Cardiac muscle cell (in vitro differentiated cells and primary cell): ENCODE measurements at places on chromosomes 16 and 17.

GRCh38 chr16:66296591-66296990 is 69.9 kb upstream of the CDH5 start:
- DNase-seq: no peak

DNA sequence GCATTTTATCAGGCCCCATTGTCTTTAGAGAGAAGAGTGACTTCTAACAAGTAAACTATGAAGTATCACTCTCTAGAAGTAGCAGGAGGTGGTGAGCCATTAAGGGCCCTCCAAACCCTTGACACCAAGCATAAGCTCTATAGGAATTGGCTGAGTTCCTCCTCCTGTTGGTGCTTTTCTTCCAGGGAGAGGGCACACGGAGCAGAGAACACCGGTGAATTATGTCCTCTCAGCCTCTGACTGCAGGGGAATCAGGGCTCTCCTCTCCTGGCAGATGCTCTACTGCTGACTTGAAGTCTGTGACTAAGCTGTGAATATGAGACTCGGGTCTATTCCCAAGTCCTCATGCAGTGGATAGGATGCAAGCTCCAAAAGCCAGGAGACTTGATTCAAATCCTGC is 32.3 kb downstream of the CHD9 start:
- no peak for DNase-seq

DNA sequence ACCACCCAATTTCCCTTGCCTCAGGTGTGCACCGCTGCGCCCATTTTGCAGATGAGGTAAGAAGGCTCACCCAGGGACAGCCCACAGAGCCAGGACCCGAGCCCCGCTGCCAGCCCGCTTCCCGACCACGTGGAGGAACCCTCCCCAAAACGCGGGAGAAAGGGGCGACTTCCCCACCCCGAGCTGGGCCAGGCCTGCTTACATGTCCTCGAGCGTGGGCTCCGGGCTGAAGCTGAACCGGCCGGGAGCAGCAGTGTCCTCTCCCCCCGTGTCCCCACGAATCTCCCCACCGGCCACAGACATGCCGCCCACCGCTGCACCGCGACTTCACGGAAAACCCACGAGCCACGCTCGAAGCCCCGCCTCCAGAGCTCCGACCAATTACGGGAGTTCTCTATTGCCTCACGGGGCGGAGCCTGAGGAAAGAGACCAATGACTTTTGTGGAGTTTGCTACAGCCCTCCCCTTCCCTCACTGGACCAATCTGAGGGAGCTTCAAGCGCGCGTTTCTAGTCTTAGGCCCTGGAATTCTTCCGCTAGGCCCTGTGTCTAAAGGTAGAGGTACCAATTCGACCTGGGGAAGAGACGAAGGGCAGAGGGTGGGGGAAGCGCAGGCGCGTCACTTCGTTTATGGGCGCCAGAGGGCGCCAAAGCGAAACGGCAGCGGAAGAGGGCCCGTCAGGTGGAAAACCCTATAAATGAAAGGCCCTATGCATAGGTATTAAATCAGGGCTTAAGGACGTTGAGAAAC is at the start of gene DCTPP1:
Gene DCTPP1, minus strand, starts transcription at position 353 of the 750 bp plus-strand sequence. Its CDS starts 50 bp downstream, at position 303.
- DNase-seq: peak; percentile 99

- no peak for DNase-seq
Measured at GRCh38 chr17:54950116-54950515, 18.3 kb downstream of the COX11 start.

DNA sequence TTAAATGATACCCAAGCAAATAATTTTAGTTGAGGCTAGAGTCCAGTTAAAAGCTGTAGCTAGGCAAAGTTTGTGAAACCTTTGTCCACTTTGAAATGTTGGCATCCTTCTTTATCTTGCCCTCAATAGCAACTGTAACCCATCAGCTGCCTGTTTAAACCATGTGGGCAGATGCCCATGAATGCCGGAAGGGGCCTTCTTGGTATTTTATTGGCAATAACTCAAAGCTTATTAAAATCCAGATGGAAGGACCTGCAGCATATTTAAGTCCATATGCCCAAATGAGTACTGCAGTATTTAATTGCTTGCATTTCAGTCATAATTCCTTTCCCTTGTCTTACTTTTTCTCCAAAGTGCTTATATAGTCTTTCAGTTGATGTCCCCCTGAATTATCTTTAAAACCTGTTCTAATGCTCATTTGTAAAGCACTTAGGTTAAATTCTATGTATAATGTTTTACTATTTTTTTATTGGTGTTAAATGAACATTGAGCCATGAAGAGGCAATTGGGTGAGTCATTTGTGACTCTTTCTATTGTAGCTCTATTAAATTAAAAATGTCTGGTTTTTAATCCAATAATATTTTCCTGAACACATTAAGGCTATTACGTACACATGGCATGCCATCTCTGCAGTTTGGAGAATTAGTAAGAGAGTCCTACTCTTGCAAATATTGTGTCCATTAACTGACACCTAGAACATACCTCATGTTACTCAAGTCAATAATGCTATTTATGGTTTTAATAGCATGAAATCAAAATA is 225.3 kb downstream of the KCNJ2 start:
- no peak for DNase-seq

GRCh38 chr16:57145046-57146021 is 40.5 kb downstream of the PSME3IP1 start:
- peak; percentile 29 for DNase-seq

- DNase-seq: no peak
Measured at GRCh38 chr17:50439008-50439407, 13.0 kb downstream of the ACSF2 start.

DNA sequence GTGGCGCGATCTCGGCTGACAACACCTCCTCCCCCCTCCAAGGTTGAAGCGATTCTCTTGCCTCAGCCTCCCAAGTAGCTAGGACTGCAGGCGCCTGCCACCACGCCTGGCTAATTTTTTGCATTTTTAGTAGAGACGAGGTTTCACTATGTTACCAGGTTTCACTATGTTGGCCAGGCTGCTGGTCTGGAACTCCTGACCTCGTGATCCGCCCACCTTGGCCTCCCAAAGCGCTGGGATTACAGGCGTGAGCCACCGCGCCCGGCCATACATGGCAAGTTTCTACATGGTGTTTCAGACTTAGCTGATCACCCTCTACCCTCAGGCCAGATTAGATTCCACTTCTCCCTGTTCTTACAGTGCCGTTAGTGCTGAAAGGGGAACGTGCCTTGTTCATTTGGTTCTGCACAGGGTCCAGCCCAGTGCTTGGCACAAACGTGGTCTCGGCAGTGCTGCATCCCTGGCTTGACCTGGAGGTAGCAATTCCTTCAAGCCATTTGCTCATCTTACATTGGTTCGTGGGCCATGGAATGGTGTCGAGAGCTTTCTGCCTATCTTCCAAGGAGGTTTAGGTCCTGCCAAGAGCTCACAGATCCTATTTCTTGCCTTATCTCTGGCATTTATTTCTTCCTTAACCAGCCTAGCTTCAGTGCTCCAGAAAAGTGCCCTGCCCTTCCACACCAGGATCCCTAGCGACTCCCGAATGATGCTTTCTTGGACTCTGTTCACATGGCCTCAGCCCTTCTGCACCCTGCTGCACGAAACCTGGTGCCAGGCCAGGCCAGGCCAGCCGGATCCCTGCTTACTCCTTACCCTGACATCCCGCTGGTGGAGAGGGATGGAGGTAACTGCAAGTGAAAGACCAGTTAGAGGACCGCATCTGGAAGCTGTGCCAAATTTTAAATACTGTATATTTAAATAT is 14.8 kb upstream of the AURKB start:
- DNase-seq: no peak

- peak; percentile 54 for DNase-seq
Measured at GRCh38 chr16:20853143-20853542, 46.8 kb downstream of the REXO5 start.
